ENCODE measurements at places on chromosomes 3 and 15.

- DNase-seq: no peak
Measured at GRCh38 chr15:63663906-63664305, 66.7 kb downstream of the FBXL22 start.

GRCh38 chr3:118110211-118110610 lies 924.4 kb downstream of the IGSF11 start:
- DNase-seq: no peak

DNA sequence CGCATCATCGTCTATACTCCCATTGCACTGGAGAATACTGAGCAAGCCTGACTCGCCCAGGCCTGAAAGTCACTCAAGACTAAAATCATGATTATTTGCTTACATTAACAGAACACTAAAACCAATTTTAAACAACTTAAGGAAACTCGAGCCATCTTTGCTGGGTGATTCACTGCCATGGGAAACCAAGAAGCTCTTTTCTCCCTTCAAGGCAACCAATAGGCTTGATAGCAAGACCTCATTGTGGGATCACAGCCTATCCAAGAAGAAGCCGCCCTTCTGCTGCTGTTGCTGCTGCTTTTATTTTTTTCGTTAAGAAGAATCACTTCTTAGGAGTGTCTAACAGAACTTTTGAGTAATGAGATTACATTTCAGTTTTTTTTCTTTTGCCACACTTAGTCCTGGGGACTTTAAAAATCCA lies 479.4 kb downstream of the FOXP1 start:
- DNase-seq: no peak

- DNase-seq: no peak
Measured at GRCh38 chr3:94374439-94375161, 311.7 kb downstream of the NSUN3 start.

DNA sequence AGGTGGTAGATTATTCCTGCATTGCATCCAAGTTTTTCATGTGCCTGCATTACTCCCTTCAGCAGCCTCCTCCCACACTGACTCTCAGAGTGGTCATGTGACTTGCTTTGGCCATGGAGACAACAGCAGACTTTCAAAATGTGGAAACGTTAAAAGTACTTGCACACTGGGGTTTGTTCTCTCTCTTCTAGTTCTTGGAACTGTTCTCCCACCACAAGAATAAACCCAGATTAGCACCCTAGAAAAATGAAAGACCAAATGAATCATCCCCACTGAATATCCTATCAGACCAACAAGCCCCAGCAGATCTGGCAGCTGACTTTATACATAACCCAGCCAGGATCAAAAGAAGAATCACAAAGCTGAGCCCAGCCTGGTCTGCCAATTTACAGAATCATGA lies 398.5 kb downstream of the VPS13C start:
- DNase-seq: no peak
